ENCODE measurements at places on chromosomes 5 and 9.

GRCh38 chr5:151463137-151464029 lies 16.0 kb downstream of the SLC36A1 start:
- DNase-seq: no peak

DNA sequence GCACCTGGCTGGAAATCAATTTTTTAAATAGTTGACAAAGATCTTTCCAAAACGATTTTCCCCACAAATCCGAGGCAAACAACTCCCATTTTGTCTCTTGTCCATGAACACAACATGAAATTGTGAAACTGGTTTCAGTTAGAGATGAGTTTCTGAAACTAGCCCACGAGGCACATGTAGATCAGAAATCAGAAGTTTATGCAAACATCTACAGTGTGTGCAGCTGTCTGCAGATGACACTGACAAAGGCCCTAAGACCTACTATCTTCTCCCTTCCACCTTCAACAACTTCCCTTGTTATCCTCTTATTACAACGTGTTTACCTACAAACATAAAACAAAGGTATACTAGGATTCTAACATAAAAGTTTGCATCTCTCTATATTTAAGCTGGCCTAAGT lies 183.3 kb downstream of the DIRAS2 start:
- no peak for DNase-seq

DNA sequence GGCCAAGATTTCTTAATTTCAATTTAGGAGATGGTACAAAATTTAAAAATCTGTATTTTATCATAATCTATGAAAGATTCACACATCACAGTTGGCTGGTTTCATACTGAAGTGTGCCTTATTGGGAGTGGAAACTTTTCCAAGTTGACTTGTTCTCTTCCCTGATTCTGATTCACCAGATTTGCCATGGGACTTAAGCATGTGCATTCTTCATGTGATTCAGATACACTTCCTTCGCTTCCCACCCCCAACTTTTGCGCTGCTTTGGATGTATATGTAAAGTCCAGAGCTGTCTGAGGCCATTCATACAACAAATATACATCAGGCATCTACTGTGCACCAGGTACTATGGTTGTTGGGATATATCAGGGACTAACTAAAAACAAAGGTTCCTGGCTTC lies 34.4 kb downstream of the CPEB4 start:
- no peak for DNase-seq

DNA sequence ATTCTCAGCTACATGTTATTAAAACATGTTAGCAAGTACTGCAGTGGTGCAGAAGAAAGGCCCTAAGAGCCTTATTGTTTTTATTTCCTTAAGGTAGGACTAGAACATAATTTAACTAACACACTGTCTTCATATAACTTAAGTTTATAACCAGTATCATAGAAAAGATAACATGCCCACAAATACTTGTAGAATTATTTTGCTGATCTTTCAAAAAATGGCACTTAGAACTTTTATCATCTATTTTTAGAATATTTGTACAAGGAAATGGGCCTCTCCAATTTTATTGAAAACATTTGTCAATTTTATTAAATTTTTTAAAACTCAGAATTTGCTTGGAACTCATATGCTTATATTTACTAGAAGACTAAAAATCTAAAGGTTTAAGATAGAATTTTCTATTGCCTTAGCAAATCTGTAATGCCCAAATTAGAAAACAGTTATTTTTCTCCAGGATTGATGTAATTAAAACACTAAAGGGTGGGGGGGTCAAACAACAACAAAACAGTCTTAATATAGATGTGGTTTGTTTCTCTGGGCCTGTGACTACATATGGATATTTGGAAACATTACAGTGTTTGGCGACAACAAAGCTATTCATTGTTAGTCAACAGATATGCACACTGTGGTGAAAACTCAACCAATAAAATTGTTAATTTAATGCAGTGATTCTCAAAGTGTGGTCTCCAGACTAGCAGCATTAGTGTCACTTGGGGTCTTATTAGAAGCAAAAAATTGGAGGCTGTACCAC lies 360.4 kb downstream of the PDE4D start:
- no peak for DNase-seq

DNA sequence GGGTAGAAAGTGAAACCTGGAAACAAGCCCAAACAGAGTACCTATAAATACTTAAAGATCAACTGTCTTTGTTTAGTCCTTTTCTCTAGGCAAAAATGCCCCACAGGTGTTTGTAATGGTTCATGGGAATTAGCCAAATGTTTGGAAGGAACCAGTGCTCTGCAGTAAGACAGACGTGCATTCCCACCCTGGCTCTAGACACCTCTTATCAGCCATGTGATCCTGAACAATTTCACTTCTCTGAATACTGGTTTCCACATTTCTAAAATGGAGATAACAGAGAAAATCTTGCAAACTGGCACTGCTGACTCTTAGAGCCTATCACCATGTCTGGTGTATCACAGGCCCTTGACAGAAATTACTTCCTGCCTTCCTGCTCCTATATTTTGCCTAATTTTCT lies 30.0 kb downstream of the GLIS3 start:
- DNase-seq: no peak

GRCh38 chr9:99172124-99173091 lies 49.3 kb downstream of the ALG2 start:
- no peak for DNase-seq

Measured in activated T-cell treated with anti-CD3 and anti-CD28 coated beads, Interleukin-2, amount 50 U/mL, for 4 hours (primary cell).